ENCODE measurements at places on chromosomes 3 and 15. TPM values are rescaled to one million over a fixed set of nuclear protein-coding genes. Genes with fewer than 3 reads are reported as not detected.

The NMB gene
- 5.4 TPM for total RNA-seq

DNA sequence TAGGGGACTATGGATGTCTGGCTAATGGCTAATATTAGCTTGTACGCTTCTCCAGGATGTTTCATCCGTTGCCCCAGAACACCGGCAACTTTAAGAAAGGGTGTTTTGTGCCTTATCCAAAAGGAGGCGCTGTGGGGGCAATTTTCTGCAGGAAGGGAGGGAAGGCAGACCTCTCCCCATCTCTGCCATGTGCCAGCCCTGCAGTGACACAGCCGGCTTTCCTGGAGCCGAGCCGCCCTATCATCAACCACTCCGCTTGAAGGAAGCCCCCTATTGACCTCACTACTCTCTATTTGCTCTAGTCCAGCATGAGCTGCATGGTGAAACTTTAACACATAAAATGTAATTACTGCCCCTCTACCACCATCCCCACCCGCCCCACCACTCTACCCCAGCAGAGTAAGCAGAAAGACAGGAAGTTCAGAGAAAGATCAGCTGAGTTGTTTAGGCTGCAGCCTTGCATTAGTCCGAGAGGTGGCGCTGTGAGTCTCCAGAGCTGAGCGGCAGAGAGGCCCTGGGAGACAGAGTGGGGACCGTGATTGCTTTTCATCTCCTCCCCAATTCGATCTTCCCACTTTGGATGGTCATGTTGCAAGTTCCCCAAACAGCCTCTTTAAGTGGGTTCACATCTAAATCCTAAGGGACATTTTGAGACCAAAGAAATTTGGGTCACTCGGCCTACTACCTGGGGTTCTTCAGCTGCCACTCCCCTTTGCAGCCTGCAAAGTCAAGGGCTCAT, 24.5 kb upstream of the RAD18 start:
- DNase-seq, result no peak

The STOML1 gene
- total RNA-seq, result 20.0 TPM

The BNC1 gene
- total RNA-seq, result 0.11 TPM

The PIK3CA gene
- 34.3 TPM for total RNA-seq

DNA sequence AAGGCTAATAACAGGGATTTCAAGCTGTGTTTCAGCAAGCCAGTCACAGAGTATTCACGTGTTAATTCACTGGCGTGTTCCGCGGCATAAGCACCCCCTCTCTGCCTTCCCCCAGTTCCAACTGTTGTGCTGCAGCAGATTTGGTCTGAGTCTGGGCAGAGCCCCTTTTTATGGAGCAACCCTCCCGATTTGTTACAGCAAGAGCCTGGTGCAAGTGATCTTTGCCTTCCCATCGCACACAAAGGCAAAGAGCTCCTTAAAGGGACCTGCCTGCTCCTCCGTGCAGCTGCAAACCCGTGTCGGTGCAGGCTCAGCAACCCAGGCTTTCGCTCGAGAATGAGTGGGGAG, 170.5 kb downstream of the KCNAB1 start:
- DNase-seq, result no peak

The ZNF385D gene
- total RNA-seq, result 8.1 TPM

GRCh38 chr3:180199417-180199995, 162.8 kb upstream of the PEX5L start:
- DNase-seq, result no peak

DNA sequence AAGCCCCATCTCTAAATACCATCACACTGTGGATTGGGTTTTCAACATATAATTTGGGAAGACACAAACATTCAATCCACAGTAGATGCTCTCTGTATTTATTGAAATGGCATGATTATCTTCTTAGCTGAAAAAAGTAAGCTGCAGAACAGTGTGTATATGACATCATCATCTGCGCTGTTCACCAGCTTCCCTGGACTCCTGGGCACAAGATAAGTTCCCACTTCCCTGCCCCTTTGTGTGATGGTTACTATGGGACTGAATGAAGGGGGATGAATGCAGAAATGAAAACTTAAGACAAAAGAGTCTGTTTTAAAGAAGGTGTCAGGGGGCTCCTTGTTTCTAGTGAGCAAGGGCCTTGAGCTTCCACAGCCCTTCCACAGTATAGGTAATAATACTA, 20.0 kb upstream of the GPD1L start:
- DNase-seq, result no peak

The PIERCE2 gene
- 3.3 TPM for total RNA-seq

The TRANK1 gene
- total RNA-seq, result 9.6 TPM

The GRM2 gene
- total RNA-seq, result 0.11 TPM

The PLD1 gene
- total RNA-seq, result 12.4 TPM

- no peak for DNase-seq
Measured at GRCh38 chr3:161043336-161044035, 61.7 kb downstream of the B3GALNT1 start.

The VIPR1 gene
- 4.0 TPM for total RNA-seq

GRCh38 chr3:14857506-14857905, 38.7 kb downstream of the FGD5 start:
- DNase-seq, result no peak

The TTLL3 gene
- total RNA-seq, result 56.5 TPM

The GPR27 gene
- 2.5 TPM for total RNA-seq

The A4GNT gene
- total RNA-seq, result not detected

DNA sequence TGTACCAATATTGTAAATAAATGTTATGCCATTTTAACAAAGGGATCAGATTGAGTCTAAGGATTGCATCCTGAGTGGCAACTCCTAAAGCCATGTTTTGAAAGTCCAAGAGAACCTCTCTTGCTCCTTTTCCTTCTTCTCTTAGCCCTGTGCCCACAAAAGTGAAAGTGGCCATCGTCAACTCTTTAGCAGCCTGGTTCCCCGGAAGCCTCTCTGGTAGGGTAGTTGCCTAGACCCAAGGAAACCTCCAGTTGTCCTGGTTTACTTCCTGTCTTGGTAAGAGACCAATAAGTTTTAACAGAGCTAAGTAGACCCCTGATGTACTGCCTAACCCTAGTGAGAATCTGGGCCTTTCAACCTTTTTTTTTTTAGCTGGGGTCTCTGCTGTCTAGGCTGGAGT, 10.2 kb upstream of the ITPKA start:
- no peak for DNase-seq

The TEX9 gene
- total RNA-seq, result 3.1 TPM

The SHC4 gene
- 2.2 TPM for total RNA-seq

GRCh38 chr15:58462547-58462946, 30.8 kb downstream of the LIPC start:
- DNase-seq, result no peak

The ZMAT3 gene
- total RNA-seq, result 15.2 TPM

- DNase-seq, result no peak
Measured at GRCh38 chr3:43081796-43082195, 24.1 kb downstream of the POMGNT2 start.

- no peak for DNase-seq
Measured at GRCh38 chr3:79367066-79367465, 400.7 kb downstream of the ROBO1 start.

DNA sequence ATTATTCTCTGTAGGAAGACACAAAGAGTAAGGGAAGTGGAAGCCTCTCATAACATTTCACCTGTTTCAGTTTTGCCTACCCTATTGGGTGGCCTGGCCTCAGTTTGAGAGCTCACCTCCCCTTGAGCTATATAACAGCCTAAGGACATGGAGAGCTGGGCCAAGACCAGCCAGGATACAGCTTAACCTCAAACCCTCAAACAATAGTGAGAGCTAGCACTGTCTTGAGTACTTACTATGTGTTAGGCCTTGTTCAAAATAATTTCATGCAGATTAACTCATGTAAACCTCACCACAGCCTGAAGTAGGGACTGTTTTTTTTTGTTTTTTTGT, 15.0 kb upstream of the TBL1XR1 start:
- DNase-seq, result no peak

Data from esophagus muscularis mucosa (tissue), 4 donors.